ENCODE measurements at places on chromosomes 4 and X.

DNA sequence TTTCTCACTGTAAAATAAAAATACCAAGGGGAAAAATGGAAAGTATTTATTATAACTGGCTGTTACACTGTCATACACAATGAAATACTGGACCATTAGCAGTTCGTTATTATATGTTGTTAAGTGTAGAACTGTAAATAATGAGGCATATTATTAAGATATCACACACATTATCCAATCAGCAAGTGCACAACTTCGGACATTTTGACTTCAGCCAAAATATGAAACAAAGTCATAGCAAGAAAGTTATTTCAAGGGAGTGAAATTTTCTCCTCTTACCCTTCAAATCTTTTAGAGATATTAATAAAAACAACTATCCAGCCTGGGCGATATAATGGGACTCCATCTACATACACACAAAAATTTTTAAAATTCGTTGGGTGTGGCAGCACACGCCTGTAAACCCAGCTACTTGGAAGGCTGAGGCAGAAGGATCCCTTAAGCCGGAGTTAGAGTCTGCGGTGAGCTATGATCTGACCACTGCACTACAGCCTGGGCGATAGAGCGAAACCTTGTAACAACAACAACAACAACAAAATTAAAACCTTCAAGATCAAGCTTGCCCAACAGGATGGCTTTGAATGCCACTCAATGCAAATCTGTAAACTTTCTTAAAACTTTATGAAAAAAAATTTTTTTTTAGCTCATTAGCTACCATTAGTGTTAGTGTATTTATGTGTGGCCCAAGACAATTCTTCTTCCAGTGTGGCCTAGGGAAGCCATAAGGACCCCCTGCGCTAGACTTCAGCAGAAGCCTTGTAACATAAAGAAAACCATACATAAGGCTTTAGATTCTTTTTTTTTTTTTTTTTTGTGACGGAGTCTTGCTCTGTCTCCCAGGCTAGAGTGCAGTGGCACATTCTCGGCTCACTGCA, 1.3 kb upstream of the CISD2 start:
- no peak for DNase-seq

DNA sequence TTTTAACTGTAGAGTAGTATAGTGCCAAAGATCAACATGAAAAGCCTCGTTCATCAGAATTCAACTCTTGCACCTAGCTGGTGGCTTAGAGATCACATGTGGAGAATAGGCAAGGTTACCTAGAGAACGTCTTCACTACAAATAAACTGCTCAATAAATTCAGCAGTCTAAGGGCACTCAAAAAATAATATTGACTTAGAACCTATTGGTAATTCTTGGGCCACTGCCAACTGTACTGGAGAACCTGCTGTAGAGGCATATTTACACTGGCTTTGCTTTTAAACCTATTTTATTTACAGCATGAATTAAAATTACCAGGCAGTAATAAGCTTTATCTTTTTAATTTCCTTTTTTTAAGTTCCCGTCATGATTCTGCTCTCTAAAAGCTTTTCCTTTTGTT, 343.7 kb downstream of the PDHA2 start:
- DNase-seq = no peak

DNA sequence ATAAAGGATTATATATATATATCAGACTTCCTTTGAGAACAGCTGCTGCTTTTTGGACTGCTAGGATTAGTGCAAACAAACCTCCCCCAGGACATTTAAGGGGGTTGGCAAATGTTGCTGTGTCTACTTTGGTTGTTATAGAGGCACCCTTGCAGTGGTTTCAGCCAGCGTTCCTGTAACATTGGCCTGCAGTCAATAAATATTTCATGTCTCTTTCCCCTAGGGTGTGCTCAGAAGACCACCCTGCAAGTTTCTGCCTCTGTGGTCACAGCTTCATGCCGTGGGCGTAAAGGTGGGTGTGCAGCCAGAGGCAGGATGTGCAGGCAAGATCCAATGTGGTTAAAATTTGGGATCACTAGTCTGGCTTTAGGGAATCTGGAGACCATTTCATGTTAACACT, 28.9 kb downstream of the FGF5 start:
- no peak for DNase-seq

DNA sequence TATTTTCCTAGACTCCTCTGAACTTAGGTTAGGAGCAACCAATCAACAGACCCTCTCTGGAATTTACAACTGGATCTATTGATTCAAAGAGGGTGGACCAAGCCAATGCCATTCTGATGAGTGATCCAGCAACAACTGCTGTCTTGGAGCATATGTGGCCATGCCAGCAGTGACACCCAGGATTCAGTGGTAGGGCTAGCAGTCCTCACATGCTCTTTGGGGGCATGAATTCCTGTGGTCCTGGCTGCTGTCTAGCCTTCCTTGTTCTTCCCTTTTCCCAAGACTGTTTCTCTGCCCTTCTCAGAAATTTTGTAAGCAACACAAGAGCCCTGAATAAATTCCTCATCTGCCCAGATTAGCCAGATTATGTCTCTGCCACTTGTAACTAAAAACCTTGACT, 61.5 kb upstream of the GATB start:
- DNase-seq = no peak

DNA sequence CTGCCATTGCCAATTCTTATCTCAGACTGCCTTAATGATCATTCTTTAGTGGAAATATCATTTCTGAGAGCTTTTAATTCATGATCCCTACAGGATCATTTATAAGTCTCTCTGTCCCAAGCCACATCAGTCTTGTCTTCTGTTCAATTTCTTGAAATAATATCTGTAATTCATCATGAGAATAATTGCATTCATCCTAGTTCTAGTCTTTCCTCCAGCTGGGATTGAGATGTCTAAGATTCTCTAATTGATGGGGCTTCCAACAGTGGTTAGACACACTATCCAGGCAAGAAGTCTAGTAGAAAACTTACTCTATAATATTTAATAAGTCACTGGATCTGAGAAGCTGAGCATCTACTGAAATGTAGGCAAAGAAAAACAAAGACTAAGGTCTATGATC, 854.7 kb upstream of the ADGRL3 start:
- DNase-seq = no peak

DNA sequence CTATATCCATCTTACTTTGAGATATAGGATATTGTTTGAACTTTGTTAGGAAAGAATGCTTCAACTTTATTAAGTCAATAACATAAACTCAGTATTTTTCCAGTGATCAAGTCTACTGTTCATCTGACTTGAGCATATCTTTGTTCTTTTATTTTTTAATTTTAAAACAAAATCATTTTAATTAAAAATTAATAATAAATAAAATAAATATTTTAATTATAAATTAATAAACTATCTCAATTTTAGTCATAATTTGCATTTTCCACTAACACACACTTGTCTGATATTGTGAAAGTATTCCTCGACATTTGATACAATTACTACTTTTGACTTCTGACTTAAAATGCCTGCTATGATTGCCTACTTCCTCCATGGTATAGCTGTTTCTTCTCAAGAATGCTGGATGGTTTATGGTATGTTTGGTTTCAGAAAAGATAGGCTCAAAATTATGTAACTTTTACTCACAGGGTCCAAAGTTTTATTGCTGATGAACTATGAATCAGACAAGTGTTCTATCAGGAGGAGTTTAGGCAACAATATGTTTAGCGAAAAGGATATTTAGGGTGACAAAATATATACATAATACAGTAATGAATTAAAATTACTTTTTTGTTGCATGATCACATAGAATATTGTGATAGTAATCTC, 1132.3 kb upstream of the PCDH10 start:
- no peak for DNase-seq

GRCh38 chrX:6679988-6680387, 145.1 kb upstream of the VCX3A start:
- no peak for DNase-seq

DNA sequence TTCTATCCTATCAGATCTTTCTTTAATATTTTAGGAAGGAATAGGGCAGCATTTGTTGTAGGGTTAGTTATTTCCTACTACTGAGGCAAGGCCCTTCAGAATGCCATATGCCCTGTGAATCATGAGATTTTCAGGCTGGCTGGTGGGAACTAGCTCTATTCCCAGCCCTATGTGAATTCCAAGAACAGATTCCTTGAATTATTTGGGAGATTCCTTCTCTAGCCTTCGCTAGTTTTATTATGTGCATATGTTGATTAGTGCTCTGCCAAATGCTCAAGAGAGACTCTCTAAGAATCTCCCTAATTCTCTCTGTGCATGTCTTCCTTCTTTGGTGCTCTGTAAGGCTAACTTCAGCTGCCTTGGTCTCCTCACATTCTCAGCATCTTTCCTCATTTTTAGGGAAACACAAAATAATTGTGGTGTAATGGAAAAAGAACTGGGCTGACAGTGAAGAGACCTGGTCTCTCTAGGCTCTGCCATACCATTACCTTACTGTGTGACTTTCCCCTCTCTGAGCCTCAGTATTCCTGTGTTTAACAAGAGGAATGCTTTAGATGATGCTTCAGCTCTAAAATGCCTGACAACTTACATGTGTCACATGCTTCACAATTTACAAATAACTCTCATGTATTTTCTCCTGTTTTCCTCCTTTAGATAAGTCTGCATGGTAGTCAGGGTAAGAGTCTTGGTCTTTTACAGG, 79.7 kb downstream of the VMA21 start:
- no peak for DNase-seq

DNA sequence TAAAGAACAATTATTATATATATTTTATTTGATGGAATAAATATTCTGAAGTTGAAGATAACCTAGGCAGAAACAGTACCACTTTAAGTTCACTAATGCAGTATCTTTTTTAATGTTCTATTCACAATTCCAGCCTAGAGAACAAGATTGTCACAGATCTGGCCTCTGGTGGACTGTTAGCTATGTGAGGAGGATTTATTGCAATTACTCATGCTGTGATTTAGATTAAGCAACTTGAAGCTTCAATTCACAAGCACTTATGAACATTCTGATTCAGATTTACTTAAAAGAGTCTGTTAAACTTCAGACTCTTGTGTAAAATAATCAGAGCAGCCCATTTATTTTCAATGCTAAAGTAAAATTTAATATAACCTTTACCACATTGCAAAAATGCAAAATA, 1489.8 kb downstream of the STIM2 start:
- no peak for DNase-seq

- no peak for DNase-seq
These were observed 39.2 kb downstream of the TSPAN5 start for GRCh38 chr4:98619180-98619579.

- DNase-seq = no peak
These were observed 65.3 kb upstream of the NDUFC1 start for GRCh38 chr4:139367421-139368090.

DNA sequence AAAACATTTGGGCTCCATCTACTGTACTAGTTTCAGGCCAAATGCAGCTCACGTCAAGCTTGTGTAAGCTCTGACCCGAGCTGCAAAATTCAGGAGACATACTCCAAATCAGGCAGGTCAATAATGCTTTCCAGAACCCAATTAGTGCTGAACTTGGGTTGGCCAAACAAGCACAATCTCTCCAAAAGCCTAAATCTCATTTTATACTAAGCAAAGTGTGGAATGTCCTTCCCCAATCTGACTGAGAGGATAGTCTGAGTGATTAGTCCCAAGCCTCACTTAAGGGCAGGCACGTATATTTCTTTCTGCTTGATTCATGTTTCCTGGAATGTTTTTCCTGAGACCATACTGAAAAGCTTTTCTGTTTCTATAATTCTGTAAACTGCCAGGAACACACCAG, 79.9 kb downstream of the NKX6-1 start:
- no peak for DNase-seq

- DNase-seq = no peak
These were observed 2.1 kb downstream of the NDNF start for GRCh38 chr4:121070274-121070673.

DNA sequence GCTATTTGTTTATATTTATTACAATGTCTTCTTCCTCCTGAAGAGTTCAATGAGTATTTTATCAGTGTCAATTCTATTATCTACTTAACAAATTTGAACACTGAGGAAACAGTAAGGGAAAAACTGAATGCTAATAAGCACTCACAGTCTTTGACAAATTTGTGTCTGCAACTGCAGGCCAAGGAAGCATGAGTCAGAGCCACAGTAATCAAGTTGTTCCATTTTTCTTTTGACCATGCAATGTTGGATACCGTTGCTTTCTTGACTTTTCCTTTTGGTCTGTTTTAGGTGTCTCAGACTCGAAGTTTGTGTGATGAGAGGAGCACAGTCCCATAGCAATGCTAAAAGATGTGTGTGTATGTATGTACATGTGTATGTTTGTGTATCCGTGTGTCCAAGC, 359.6 kb downstream of the IL1RAPL1 start:
- no peak for DNase-seq

- no peak for DNase-seq
These were observed 34.5 kb downstream of the IQCM start for GRCh38 chr4:149781150-149781549.

DNA sequence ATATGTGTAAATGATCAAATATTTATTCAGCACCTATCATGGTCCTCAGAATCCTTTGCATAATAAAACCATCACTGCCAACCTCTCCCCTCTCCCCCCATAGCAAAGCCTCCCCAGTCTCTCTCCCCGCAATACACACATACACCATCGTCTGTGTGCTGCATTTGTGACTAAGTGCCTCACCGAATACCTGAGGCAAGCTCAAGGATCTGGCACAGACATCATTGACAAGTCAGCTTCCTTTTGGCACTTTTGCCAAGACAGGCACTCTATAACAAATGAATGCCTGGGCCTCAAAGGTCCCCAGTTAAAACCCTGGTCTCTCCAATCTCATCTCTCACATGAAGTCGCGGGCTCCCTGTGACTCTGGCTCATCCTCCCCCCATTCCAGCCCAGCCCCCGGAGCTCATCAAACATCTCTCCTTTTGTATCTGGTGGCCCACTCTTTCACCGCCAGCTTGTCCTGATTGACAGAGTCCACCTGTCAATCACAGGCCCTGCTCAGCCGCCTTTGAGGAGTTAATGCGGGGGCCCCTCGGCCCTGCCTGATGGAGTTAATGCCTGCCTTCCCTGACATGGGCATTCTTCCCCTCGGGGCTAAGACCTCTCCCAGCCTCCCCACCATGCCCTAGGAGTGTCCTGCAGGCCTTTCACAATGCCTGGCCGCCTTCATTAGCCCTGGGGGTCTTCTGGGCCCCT, 135.8 kb upstream of the ATP6AP2 start:
- DNase-seq = no peak

DNA sequence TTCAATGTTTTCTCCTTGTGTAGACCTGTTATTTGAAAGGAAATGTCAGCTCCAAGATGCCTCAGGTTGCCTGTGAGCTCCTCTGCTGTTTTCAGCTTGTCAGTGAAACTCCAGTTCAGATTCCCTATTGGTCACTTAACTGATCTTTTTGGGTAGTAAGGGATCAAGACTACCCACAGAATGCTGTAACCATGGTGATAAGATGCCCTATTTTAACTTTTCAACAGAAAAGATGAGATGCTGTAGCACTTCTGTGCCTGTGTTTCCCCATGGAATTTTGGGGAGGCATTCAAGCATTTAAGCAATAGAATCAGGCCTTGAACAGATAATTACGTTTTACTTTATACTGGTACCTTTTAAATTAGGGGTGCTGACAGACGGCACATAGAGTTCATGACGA, 106.6 kb upstream of the H2AZ1 start:
- no peak for DNase-seq

DNA sequence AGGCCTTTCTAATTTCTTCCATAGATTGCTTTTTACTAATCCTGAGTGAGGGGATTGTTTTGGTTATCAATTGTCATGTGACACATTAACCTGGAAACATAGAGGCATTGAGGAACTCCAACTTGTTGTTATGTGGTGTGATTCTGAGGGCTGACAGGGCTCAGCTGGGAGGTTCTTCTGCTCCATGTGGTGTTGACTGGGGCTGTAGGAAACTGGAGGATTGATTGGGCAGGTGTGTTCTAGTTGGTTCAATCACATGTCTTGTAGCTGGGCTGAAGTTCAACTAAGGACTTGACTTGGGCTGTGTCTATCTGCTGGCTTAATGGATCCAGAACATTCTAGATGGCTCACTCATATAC, 10.8 kb upstream of the CRLF2 start:
- no peak for DNase-seq

GRCh38 chr4:40720351-40720750, 29.4 kb upstream of the NSUN7 start:
- DNase-seq = no peak

Data from inflammatory macrophage treated with lipopolysaccharide for 1 hour (primary cell).